Renal cortex interstitium (tissue), 15 donors: ENCODE measurements at places on chromosomes 7 and 10. TPM values are rescaled to one million over a fixed set of nuclear protein-coding genes. Genes with fewer than 3 reads are reported as not detected.

- DNase-seq = no peak
Measured at GRCh38 chr10:2970190-2970823, 97.0 kb upstream of the PFKP start.

DNA sequence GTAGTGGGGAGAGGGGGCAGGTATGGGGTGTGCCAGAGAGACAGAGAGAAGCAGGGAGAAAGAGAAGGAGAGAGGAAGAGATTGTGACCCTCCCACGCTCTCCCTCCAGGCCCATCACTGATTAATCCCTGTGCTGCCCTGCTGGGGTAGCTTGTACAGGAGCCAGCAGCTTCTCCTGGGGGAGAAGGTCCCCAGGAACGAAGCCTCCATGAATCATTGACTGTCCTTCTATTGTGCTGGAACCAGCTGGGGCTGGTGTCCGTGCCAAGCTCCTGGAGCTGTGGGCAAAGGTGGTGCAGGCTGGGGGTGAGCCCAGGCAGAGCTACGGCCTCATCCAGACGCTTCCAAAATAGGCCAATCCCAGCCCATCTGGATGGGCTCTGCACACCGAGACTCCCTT is 20.9 kb downstream of the AQP1 start:
- DNase-seq = no peak

Gene PRLHR
- not detected for polyA plus RNA-seq

Gene PRKCQ
- polyA plus RNA-seq = 13.8 TPM
